ENCODE measurements at places on chromosomes 6 and 20. TPM values are rescaled to one million over a fixed set of nuclear protein-coding genes. Genes with fewer than 3 reads are reported as not detected.

- DNase-seq = no peak
- no peaks in the 10 kb centered on the region for H3K4me1 ChIP-seq
- no peak overlapping the region for H3K27ac ChIP-seq
- H3K27me3 ChIP-seq = no peaks in the 10 kb centered on the region
- H3K36me3 ChIP-seq = no peaks in the 10 kb centered on the region
- no peak overlapping the region for H3K4me3 ChIP-seq
These were observed 137.3 kb upstream of the PMEPA1 start for GRCh38 chr20:57847104-57847503.

DNA sequence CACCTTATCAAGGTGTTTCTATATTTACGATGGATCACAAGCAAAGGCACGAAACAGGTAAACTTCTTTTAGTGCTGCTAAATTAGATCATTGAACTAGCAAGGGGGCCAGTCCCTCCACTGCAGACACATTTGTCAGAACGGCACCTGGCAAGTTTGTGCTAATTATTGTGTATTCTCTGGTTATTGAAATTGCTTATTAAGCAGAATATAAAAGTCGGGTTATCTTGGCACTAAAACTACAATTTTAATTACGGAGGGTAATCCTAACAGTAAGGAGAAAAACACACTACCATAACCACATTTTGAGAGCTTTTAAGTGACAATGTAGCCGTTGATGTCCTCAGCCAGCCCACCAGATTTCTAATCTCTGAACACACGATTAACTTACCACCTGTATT lies 118.9 kb upstream of the BTN3A2 start:
- H3K4me3 ChIP-seq = no peak overlapping the region
- no peak overlapping the region for H3K27ac ChIP-seq
- H3K4me1 ChIP-seq = no peaks in the 10 kb centered on the region
- no peak for DNase-seq
- peaks cover 70% of the 10 kb centered on the region for H3K27me3 ChIP-seq
- H3K36me3 ChIP-seq = no peaks in the 10 kb centered on the region

GRCh38 chr20:34511891-34512265 lies 4.3 kb upstream of the DYNLRB1 start:
- no peak overlapping the region for H3K4me3 ChIP-seq
- H3K36me3 ChIP-seq = no peaks in the 10 kb centered on the region
- peaks cover 21% of the 10 kb centered on the region for H3K4me1 ChIP-seq
- H3K27me3 ChIP-seq = no peaks in the 10 kb centered on the region
- DNase-seq = no peak

DNA sequence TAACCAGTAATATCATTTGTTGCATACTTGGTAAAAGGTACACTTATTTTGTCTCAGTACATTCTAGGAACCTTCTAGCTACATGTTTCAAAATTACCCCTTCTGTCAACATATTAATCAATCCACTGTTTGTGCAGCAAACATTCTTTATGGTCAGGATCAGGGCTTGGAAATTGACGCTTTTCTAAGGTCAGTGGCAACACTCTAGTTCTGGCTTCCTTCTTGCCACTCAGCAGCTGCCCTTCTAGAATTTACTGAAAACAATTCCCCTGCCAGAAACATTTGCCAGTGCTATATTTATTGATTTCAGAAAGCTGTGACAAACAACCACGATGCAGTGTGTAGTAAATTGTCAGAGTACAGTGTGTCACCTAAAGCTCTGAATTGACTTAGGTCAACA lies 84.7 kb upstream of the FBXL4 start:
- H3K4me1 ChIP-seq = no peaks in the 10 kb centered on the region
- H3K36me3 ChIP-seq = no peaks in the 10 kb centered on the region
- no peak overlapping the region for H3K4me3 ChIP-seq
- no peak overlapping the region for H3K27ac ChIP-seq
- H3K27me3 ChIP-seq = no peaks in the 10 kb centered on the region

DNA sequence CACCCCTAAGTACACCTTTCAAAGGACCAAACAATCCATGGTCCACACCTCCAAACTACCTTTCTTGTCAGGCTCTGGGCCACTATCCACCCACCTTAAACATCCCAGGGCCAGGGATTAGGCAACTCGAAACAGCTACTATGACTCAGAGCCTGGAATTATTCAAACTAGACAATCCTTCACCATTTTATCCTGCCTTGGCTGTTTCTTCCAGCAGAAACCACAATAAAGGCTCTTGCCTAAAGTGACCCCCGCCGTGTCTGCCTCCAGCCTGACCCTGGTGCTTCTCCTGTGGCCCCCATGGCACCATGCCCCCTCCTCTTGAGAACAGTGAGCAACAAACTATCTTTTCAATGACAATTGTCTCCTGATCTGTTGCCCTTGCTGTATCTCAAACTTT lies 195.5 kb downstream of the EPM2A start:
- no peaks in the 10 kb centered on the region for H3K36me3 ChIP-seq
- no peaks in the 10 kb centered on the region for H3K4me1 ChIP-seq
- H3K27me3 ChIP-seq = no peaks in the 10 kb centered on the region

GRCh38 chr20:13493143-13493542 lies 145.6 kb downstream of the TASP1 start:
- no peaks in the 10 kb centered on the region for H3K36me3 ChIP-seq
- no peak overlapping the region for H3K4me3 ChIP-seq
- H3K4me1 ChIP-seq = no peaks in the 10 kb centered on the region
- no peaks in the 10 kb centered on the region for H3K27me3 ChIP-seq

DNA sequence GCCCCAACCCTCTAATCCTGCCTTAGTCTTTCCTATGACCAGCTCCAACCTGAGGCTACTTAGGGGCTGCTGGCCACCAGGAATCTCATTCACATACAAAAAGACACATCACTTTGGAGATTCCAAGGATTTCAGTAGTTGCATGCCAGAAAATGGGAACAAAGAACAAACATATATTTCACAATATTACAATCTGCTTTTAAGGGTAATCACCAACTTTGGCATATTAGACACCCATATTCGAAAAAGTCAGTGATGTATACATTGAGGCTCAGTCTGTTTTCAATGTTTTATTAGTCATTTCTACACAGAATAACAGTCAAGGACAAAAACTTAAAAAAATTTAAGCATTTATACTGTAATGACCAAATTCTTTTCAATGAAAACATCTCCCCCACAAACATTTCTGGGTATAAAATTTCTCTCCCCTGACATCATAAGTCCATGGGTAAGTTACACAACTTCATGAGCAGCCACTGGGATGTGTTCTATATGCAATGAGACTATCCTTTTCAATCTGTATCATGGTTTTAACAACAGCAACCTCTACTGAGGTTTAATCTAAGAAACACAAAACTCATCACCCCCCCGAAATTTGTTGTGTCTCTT lies 103.5 kb downstream of the MAP7 start:
- H3K27me3 ChIP-seq = no peaks in the 10 kb centered on the region
- H3K4me3 ChIP-seq = no peak overlapping the region
- no peak for DNase-seq
- H3K27ac ChIP-seq = no peak overlapping the region

- no peak overlapping the region for H3K4me3 ChIP-seq
- peaks cover 3% of the 10 kb centered on the region for H3K4me1 ChIP-seq
- H3K36me3 ChIP-seq = peaks cover 63% of the 10 kb centered on the region
- H3K27me3 ChIP-seq = no peaks in the 10 kb centered on the region
- no peak overlapping the region for H3K27ac ChIP-seq
These were observed 27.0 kb upstream of the CALHM6 start for GRCh38 chr6:116434056-116434725.

- H3K4me1 ChIP-seq = no peaks in the 10 kb centered on the region
- H3K27ac ChIP-seq = no peak overlapping the region
- no peak overlapping the region for H3K4me3 ChIP-seq
- no peak for DNase-seq
These were observed 19.2 kb downstream of the BLTP3A start for GRCh38 chr6:34810936-34811632.

GRCh38 chr6:28537509-28538140 lies 11.9 kb downstream of the GPX5 start:
- no peaks in the 10 kb centered on the region for H3K36me3 ChIP-seq
- H3K4me1 ChIP-seq = no peaks in the 10 kb centered on the region
- H3K4me3 ChIP-seq = no peak overlapping the region
- H3K27me3 ChIP-seq = peaks cover 8% of the 10 kb centered on the region

GRCh38 chr6:106974336-106974998 lies at the start of gene CD24:
Gene CD24, minus strand, starts transcription at chr6:106974729. Its CDS starts 83 bp downstream, at chr6:106974646.
- peaks cover 32% of the 10 kb centered on the region for H3K27me3 ChIP-seq
- no peaks in the 10 kb centered on the region for H3K4me1 ChIP-seq

DNA sequence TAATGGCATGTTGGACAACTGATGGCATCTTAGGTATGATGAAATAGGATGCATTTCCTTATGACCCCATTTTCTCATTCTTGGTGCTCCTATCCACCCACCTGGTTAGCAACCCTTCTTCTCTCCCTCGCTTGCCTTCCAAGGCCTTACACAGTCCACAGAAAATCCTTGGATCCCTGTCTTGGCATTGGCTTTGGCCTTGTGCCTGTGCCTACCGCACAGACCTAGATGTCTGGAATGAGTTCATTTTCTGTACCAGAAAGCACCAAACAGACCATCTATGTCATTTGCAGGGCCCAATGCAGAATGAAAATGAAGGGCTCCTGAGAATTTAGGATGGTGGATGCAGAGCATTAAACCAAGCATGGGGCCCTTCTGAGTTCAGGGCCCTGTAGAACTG lies 99.0 kb upstream of the LAMP5 start:
- H3K27ac ChIP-seq = no peak overlapping the region
- H3K36me3 ChIP-seq = peaks cover 3% of the 10 kb centered on the region
- no peak overlapping the region for H3K4me3 ChIP-seq
- DNase-seq = no peak
- no peaks in the 10 kb centered on the region for H3K4me1 ChIP-seq

DNA sequence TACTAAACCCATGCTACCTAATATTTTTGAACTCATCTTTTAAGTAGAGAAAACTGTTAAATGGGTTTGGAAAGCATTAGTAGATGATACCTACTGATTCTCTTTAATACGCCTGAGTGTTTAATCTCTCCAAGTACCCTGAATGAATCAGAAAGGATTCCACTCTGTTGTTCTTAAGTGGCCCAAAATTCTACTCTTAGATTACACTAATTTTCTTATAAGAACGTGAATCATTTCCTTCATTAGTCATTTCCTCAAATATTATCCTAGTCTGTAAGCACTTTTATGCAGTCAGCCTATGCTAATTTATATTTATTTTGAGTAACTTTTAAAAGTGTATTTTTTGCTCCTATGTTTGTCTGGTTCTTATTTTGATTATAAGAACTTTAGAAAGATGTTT lies 380.0 kb downstream of the BTBD9 start:
- no peaks in the 10 kb centered on the region for H3K36me3 ChIP-seq
- H3K4me3 ChIP-seq = no peak overlapping the region
- no peak overlapping the region for H3K27ac ChIP-seq
- peaks cover 5% of the 10 kb centered on the region for H3K4me1 ChIP-seq
- no peaks in the 10 kb centered on the region for H3K27me3 ChIP-seq

DNA sequence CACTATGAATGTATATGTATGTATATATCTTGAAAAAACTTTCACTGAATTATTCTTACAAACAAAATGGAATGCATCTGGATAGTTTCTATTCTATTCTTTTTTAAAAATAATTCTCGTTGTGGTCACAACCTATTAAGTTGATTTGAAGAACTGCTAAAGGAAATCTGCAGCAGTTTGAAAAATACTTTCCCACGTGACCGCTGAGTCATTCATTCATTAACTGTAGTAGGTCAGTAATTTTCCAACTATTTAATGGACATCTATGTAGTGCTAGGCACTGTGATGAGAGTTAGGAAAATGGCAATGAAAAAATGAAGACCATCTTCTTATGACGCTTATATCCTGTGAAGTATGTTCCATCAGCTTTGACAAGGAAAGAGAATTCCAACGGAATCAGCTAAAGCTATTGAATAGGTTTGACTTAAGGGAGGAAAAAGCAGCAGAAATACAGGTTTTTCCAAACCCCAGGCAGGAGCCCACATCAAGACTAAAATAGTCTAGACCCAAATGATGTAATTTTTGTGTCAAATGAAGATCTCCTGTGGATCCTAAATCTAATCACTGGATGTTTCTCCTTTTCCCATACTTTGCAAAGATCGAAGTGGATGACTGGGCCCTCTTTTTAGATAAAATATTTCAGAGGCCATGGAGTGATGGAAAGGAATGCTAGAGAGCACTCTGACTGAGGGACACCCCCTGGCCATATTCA lies 4.1 kb upstream of the EFHC1 start:
- no peak for DNase-seq
- H3K36me3 ChIP-seq = no peaks in the 10 kb centered on the region
- no peak overlapping the region for H3K4me3 ChIP-seq
- no peaks in the 10 kb centered on the region for H3K27me3 ChIP-seq
- no peak overlapping the region for H3K27ac ChIP-seq

GRCh38 chr6:45187836-45188235 lies 140.3 kb upstream of the RUNX2 start:
- no peak overlapping the region for H3K4me3 ChIP-seq
- no peaks in the 10 kb centered on the region for H3K36me3 ChIP-seq
- no peak for DNase-seq
- H3K27me3 ChIP-seq = no peaks in the 10 kb centered on the region
- H3K4me1 ChIP-seq = no peaks in the 10 kb centered on the region

- no peaks in the 10 kb centered on the region for H3K4me1 ChIP-seq
- H3K27me3 ChIP-seq = no peaks in the 10 kb centered on the region
- H3K27ac ChIP-seq = no peak overlapping the region
- no peak for DNase-seq
These were observed 144.7 kb downstream of the ERMARD start for GRCh38 chr6:169895926-169896761.

DNA sequence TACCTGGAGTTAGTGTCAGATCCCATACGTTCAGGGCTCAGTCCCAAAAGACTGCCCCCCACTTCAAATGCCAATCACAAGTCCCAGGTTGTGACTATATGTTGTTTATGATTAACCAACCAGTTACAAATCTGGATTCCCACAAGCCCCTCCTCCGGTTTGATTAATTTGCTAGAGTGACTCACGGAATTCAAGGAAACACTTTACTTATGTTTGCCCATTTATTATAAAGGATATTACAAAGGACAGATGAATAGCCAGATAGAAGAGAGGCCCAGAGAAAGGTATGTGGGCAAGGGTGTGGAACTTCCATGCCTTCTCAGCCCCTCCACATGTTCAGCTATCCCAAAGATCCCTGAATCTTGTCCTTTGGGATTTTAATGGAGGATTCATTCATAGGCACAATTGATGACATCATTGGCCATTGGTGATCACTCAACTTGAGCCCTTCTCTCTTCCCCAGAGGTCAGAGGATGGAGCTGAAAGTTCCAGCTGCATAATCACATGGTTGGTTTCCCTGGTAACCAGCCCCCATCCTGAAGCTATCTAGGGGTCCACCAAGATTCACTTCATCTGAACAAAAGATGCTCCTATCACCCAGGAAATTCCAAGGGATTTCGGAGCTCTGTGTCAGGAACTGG lies 2.0 kb downstream of the ECT2L start:
- H3K27me3 ChIP-seq = peaks cover 15% of the 10 kb centered on the region
- H3K4me1 ChIP-seq = peaks cover 3% of the 10 kb centered on the region
- H3K36me3 ChIP-seq = no peaks in the 10 kb centered on the region
- DNase-seq = no peak
- no peak overlapping the region for H3K27ac ChIP-seq

GRCh38 chr6:25452031-25452430 lies 172.9 kb downstream of the CARMIL1 start:
- no peaks in the 10 kb centered on the region for H3K27me3 ChIP-seq
- peaks cover 15% of the 10 kb centered on the region for H3K4me1 ChIP-seq
- no peak for DNase-seq

The RFX6 gene
- polyA plus RNA-seq = 2.1 TPM

The XKR7 gene
- 0.06 TPM for polyA plus RNA-seq

The MEI4 gene
- polyA plus RNA-seq = 0.10 TPM

The PTK6 gene
- polyA plus RNA-seq = 0.53 TPM

The SLC22A1 gene
- polyA plus RNA-seq = 0.49 TPM

The GTSF1L gene
- polyA plus RNA-seq = not detected

The SRSF12 gene
- 10.6 TPM for polyA plus RNA-seq

The APOBEC2 gene
- 1.0 TPM for polyA plus RNA-seq
